Hair follicle dermal papilla cell (primary cell): ENCODE measurements at places on chromosomes 16 and 17. TPM values are rescaled to one million over a fixed set of nuclear protein-coding genes. Genes with fewer than 3 reads are reported as not detected.

CFAP119 gene
- total RNA-seq: 0.36 and 0.49 TPM in 2 replicates

KRTAP9-7 gene
- not detected in 2 replicates for total RNA-seq

USP43 gene
- 0.49 TPM in 2 replicates for total RNA-seq

ZNF597 gene
- 2.4 and 3.2 TPM in 2 replicates for total RNA-seq

MRPL12 gene
- total RNA-seq: 10.1 and 12.3 TPM in 2 replicates

TSR3 gene
- 48.4 and 63.0 TPM in 2 replicates for total RNA-seq

SHISA6 gene
- total RNA-seq: not detected in 2 replicates

ASGR2 gene
- not detected in 2 replicates for total RNA-seq

NF1 gene
- total RNA-seq: 57.0 and 78.4 TPM in 2 replicates

TBC1D3C gene
- 1.3 TPM in 1 of 2 replicates, not detected in the other for total RNA-seq

RPL26 gene
- 1,352 and 1,970 TPM in 2 replicates for total RNA-seq

ESRP2 gene
- 0.12 and 0.16 TPM in 2 replicates for total RNA-seq

FN3KRP gene
- total RNA-seq: 8.4 and 9.1 TPM in 2 replicates

PTX4 gene
- 0.12 and 0.16 TPM in 2 replicates for total RNA-seq

SPNS3 gene
- total RNA-seq: not detected in 2 replicates

VAMP2 gene
- 4.4 and 5.5 TPM in 2 replicates for total RNA-seq

CD300H gene
- total RNA-seq: not detected in 2 replicates

KIF18B gene
- 0.49 and 0.81 TPM in 2 replicates for total RNA-seq

CMTM2 gene
- total RNA-seq: not detected in 2 replicates

IL17C gene
- total RNA-seq: not detected in 2 replicates

KRTAP17-1 gene
- not detected in 2 replicates for total RNA-seq

PLLP gene
- total RNA-seq: under 0.01 TPM in 2 replicates

SLC6A2 gene
- under 0.01 TPM in 1 of 2 replicates, not detected in the other for total RNA-seq

CCL16 gene
- not detected in 2 replicates for total RNA-seq

SDK2 gene
- total RNA-seq: 1.5 and 8.0 TPM in 2 replicates

ALDH3A1 gene
- 8.1 and 10.4 TPM in 2 replicates for total RNA-seq
